Posterior vena cava (tissue), 2 donors: ENCODE measurements at places on chromosomes 16 and 17. TPM values are rescaled to one million over a fixed set of nuclear protein-coding genes. Genes with fewer than 3 reads are reported as not detected.

PYY gene
- not detected for total RNA-seq

DNA sequence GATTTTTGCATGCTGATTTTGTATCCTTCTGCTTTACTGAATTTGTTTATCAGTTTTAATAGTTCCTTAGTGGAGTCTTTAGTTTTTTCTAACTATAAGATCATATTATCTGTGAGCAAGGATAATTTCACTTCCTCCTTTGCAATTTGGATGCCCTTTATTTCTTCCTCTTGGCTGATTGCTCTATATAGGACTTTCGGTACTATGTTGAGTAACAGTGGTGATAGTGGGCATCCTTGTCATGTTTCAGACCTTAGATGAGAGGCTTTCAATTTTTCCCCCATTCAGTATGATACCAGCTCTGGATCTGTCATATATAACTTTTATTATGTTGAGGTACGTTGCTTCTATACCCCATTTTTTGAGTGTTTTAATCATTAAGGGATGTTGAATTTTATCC, 224.5 kb upstream of the CNTNAP4 start:
- no peak for DNase-seq

DNA sequence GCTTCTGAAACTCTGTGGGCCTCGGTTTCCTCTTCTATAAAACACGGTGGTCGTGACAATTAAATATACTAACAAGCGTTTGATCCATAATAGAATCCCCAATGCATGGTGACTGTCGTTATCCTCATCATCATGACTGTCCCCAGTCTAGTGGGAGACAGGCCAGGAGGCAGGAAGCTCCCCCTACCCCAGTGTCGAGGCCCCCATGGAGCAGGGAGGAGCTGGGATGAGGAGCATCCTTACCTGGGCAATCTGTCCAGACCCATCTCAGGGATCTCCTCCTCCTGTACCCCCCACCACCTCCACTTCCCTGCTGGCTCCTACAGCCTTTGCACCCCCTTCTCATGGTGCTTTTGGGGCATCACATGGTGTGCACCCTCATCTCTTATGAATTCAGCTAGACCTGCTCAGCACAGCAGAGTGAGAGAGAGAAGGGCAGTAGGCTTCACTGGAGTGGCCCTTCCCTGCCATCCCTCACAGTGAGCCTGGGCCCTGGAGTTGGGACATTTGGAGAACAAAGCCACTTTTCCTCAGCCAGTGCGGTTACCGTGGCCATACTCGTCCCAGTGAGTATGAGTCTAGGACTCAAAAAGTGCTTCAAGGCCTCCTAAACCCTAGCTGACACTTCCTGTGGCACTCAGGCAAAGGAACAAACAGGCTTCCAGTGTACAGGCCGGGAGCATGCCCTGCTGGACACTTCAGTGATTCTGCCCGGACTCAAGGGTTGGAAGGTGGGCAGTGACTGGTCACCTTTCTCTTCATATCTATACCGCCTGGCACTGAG, 148.6 kb downstream of the CLEC16A start:
- peak; percentile 31 for DNase-seq

CENPN gene
- 6.4 TPM for total RNA-seq

DNA sequence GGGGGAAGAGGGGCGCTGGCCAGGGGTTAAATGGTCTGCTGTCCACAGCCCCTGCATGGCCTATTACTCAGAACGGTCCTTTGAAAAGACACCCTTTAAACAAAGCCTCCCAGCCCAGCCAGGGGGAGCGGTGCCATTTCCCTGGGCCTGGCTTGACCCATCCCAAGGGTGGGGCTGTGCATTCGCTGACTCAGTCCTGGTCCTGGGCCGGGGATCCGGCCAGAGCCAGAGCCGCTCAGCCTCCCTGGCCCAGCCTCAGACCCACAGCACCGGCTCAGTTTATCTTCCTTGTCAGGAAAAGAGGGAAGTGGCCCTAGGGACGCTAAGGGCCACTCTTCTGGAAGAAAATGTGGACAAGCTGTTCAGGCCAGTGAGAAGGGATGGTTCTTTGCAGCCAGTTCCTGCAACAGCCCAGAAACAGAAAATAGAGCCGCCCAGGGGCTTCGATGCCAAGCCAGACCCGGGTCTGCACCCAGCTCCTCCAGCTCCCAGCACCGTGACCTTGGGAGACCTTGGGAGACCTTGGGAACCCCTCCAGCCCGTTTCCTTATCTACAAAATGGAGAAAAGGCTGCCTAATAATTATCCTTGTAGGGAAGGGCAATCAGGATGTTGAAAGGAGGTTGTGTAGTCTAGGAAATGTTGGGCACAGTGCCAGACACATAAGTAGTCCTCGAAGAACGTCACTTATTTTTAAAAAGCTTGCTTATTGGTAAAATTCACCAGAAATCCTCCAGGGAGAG, 82.5 kb downstream of the ZDHHC7 start:
- DNase-seq = peak; percentile 96

GRCh38 chr16:47503936-47504335, 42.8 kb downstream of the PHKB start:
- DNase-seq = no peak
